ENCODE measurements at places on chromosomes 5 and 9. TPM values are rescaled to one million over a fixed set of nuclear protein-coding genes. Genes with fewer than 3 reads are reported as not detected.

The ZNF454 gene
- total RNA-seq, result not detected

GRCh38 chr5:170546282-170546681 lies 42.5 kb downstream of the KCNIP1 start:
- ATAC-seq, result no peak

GRCh38 chr9:123174887-123175518 lies 93.4 kb downstream of the STRBP start:
- no peak for ATAC-seq

GRCh38 chr5:127587246-127587917 lies 61.5 kb upstream of the CTXN3 start:
- no peak for ATAC-seq

- no peak for ATAC-seq
Observed at GRCh38 chr5:78543292-78543691, 105.3 kb downstream of the LHFPL2 start.
